ENCODE measurements at places on chromosomes 16 and 17.
A peak's percentile ranks its signal among the peaks of the same experiment; 100 is the strongest.

DNA sequence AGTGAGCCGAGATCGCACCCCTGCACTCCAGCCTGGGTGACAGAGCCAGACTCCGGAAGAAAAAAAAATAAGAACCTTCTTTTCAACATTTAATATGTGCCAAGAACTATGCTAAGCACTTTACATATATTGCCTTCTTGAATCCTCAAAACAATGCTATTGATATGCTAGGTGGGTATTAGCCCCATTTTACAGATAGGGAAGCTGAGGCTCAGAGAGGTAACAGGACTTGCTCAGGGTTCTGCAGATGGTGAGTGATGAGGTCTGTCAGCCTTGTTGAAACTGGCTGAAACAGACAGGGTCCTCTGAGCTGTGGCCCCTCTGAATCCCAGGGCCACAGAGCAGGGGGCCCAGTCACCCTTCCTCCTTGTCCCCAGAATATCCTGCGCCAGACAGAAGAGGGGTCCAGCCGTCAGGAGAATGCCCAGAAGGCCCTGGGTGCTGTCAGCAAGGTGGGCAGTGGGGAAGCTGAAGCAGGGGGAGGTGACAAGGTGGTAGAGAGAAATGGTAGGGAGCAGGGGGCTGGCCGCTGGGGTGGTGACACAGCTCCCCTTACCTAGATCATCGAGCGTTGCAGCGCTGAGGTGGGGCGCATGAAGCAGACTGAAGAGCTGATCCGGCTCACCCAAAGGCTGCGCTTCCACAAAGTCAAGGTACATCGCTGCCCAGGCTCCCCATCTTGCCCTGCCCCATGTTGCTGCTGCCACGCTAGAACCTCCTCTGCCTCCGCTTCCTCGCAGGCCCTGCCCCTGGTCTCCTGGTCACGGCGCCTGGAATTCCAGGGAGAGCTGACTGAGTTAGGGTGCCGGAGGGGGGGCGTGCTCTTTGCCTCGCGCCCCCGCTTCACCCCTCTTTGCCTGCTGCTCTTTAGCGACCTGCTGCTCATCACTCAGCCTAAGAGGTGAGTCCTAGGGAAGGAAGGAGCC, 8.2 kb downstream of the ARHGEF15 start:
- no peak for DNase-seq

DNA sequence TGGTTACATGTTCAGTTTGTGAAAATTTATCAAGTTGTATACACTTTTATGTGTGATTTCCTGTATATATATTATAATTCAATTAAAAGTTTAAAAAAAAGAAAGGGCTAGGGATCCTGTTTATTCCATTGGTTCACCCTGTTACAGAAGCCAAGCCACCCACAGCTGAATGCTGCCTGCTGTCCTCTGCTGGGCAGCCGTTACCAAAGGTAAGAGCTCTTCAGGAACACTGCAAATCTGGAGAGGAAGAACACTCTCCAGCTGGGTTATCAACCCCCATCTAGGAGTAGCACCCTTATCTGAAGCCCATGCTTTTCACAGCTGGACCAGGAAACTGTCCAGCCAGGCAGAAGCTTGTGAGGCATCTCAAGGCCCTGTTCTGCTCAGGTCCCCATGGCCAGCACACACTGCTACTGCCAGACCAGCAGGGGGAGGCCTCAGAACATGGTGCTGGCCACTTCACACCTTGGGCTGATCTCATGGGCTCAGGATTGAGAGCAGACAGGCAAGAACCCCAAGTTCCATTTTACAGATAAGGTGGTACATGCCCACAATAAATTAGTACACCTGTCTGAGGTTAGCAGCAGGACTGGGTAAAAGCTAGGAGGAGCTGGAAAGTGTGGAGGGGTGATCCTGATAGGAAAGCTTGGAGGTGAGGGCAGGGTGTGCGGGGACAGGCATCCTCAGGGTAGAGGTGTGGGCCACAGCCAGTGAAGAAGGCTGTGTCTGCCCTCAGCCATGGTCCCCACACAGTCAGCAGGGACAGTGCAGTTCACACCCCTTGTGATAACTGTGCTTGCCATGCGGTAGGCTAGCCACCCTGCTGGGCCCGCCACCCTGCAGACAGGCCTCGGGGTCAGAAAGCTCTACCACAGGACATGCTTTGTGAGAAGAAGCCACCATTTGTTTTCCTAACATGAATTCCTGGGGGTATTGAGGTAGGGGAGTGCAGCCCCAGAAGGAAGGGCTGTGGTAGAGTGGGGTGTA, 54.3 kb upstream of the SREBF1 start:
- peak; percentile 67 for DNase-seq

DNA sequence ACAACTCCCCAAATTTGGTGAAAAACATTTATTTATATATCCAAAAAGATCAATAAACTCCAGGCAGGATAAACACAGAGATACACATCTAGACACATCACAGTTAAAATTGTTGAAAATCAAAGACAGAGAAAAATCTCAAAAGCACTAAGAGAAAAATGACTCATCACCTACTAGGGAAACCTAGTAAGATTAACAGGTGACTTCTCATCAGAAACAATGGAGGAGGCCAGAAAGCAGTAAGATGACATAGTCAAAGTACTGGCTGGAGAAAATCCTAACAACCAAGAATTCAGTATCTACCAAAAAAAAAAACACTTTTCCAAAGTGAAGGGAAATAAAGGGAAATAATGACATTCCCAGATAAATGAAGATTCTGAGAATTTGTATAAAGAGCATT, 33.8 kb downstream of the ULK2 start:
- no peak for DNase-seq

GRCh38 chr17:55314061-55314783, 49.5 kb downstream of the HLF start:
- DNase-seq = no peak

DNA sequence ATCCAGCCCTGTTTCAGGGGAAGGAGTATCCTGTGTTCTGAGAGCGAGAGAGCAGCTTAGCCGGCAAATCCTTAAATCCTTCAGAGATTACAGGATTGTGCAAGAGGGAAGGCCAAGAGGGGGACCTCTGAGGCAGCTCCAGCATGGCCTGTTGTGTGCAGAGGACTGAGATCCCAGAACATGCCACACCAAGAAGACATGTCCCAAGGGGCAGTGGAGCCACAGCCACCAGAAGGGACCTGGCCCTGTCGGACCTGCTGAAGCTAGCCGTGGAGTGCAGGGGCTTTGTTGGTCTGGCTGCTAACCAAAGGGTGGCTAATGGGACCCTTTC, 1.6 kb upstream of the MRC2 start:
- no peak for DNase-seq

DNA sequence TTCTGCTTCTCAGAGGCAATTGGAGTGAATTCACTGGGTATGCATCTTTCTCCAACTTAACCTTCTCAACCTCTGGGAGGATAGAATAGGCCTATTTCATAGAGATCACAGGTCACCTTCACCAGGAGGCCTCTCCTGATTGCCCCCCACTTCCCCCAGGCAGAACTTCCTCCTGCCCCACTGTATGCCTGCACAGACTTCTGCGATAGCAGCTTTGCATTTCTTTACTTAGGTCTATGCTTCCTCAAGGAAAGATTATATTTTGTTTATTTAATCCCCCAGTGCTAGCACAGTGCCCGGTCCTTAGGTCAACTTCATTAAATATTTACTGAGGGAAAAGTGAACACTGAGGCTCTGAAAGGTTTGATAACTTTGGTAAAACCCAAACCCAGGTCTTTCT, 19.9 kb downstream of the MYO18A start:
- DNase-seq = no peak

- no peak for DNase-seq
These were observed 3.9 kb downstream of the GAN start for GRCh38 chr16:81318711-81319110.

- DNase-seq = peak; percentile 65
These were observed 9.4 kb downstream of the KRT33A start for GRCh38 chr17:41340934-41341861.

- DNase-seq = no peak
These were observed 1.1 kb upstream of the KIFC3 start for GRCh38 chr16:57803134-57803990.

- no peak for DNase-seq
These were observed 54.6 kb downstream of the WDR45B start for GRCh38 chr17:82593590-82594087.

DNA sequence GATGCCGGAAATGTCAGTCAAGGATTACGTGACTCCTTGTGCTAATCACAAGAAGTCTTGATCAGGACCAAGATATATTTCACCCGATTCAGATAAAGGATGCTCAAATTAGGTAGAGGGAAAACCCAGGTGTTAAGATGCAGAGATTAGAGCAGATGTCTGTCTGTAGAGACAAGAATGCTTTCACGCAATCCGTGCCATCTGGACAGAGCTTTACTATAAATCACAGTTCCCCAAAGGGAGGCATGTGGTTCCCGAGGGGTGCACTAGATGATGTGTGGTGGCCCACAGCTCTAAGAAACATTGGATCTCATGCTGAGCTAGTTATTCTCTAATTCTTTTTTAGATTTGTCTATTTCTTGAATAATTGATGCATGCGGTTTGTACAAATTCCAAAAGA, 9.8 kb upstream of the MAP3K14 start:
- no peak for DNase-seq

GRCh38 chr17:16215965-16216316, 607 bp upstream of the NCOR1 start:
- DNase-seq = no peak

GRCh38 chr17:45013021-45013997, 38.1 kb downstream of the DCAKD start:
- DNase-seq = no peak

GRCh38 chr17:57044976-57045867, 39.8 kb upstream of the AKAP1 start:
- no peak for DNase-seq

DNA sequence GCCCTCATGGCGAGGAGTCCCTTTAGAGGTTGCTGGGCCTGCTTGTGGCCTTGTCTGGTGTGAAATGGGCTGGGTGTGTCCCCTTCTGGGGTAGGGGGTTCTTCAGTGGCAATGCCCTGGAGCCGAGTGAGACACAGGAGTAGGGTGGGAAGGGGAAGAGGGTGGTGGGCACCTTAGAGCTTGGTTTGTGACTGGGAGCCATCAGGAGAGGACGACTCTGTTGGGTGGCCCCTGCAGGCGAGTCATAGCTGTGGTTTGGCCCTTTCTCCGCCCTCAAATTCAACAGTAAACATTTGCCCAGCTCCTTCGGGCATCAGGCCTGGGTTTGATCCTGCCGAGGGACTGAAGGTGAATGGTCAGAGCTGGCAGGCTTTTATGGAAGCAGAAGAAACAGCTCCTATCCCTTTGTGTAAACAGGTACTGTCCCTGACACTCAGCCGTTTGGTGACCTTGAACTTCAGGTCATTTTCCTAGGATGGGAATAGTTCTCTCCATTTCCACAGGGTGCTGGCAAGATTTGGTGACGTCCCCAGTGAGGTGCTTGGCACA, 2.9 kb downstream of the E4F1 start:
- DNase-seq = no peak

DNA sequence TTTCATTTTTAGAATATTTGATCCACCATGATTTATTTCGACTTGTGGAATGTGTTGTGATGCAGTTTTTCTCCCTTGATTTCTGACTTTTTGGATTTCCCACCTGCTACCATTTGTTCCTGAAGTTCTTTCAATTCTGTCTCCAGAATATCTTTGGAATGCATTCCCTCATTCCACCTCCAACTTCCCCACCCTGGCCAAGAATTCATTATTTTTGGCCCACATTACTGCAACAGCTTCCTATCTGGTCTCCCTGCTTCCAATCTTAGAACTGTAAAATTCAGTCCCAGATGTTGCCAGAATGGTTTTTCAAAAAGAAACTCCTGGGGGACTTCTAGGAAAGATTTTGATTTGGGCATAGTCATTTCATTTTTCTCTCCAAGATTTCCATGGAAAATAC, 182.3 kb upstream of the HS3ST4 start:
- no peak for DNase-seq

DNA sequence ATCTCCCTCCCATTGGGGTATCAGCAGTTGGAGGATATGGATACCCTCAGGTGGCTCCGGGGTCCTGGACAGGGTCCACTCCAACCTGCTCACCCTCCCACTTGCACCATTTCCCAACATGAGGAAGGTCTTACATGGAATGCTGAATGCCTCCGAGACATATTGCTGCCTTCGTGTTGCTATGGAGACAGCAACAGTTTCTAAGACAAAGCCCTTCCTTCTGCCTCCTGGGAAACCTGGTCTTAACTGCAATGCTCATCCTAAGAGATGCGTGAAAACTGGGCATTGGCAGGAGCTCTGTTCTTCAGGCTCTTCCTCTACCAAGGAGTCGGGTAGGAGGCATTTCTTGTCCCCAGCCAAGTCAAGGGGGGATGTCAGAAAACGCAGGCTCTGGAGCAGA, 45.2 kb downstream of the ST3GAL2 start:
- DNase-seq = no peak

GRCh38 chr16:61879306-61879705, 156.9 kb downstream of the CDH8 start:
- no peak for DNase-seq

DNA sequence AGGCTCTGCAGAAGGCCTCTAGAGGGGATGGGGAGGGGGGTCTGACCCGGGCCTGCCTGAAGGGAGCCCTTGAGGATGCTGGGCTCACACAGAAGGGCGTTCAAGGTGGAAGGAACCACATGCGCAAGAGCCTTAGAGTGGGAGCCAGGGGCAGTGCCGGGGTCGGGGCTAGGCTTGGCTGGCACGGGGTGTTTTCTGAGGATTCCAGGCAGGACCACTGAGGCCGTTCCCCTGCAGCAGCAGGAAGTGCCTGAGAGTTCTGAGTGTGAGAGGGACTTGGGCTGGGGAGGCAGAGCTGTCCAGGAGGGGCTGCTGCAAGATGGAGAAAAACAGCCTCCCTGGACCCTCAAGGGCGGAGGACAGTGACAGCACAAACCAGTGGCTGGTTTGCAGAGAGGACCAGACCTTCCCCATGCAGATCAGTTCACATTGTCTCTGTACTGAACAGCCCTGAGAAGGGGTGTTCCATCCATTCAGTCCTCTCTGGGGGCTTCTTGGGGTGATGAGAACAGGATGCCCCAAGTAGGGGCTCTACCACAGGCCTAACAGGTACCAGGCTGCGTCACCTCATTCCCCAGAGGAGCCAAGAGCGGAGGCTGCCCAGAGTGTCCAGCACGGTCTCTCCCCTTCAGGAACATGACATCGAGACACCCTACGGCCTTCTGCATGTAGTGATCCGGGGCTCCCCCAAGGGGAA, 3.4 kb downstream of the NDRG4 start:
- no peak for DNase-seq

DNA sequence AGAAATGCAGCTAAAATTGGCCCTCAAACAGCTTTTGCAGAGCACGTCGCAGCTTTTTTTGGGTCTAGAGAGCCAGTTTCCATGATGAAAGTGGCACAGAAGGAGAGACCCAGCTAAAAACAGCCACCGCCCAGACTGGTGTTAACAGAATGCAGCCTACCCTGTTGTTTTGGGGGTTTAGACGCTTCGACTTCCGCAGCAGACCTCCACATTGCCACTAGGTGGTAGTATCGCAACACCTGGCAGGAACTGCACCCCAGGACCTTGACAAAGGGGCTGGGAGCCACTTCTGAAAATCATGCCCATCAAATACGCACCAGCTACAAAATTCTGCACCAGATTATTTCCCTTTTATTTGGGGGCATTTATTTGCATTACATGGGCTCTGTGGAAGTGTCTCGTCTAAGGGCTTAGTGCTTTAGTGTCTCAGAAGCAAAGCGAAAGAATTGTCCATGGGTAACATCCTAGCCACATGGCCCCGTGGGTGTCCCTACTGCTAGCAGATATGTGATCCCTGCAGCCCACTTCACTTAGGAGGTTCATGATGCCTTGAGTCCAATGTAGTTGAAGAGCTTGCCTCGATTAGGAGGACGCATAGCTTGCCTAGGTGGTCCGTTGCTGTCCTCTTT, 167.1 kb downstream of the HAPSTR1 start:
- DNase-seq = peak; percentile 55

GRCh38 chr17:41773190-41773588, 13.3 kb downstream of the JUP start:
- DNase-seq = no peak

All from activated CD8-positive, alpha-beta memory T cell treated with anti-CD3 and anti-CD28 coated beads for 24 hours (primary cell).